ENCODE measurements at places on chromosomes 1 and 21.

DNA sequence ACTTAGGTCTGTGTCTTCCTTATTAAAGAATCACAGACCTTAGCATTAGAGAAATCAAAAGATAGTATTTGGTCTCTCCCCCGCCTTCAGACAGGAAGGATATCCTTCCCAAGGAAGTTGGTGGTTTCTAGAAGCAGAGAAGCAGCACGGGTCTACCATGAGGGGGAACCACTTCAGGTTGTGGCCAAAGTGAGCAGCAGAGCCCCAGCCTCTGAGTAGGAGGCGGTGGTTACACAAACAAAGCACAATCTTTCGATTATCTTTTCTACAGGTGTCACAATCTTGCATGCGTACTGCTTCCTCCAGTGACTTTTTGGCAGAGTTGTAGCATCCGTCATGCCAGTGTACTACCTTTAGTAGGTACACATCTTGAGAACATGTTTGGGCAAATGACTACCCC lies 8.8 kb downstream of the PGLYRP4 start:
- DNase-seq: no peak

DNA sequence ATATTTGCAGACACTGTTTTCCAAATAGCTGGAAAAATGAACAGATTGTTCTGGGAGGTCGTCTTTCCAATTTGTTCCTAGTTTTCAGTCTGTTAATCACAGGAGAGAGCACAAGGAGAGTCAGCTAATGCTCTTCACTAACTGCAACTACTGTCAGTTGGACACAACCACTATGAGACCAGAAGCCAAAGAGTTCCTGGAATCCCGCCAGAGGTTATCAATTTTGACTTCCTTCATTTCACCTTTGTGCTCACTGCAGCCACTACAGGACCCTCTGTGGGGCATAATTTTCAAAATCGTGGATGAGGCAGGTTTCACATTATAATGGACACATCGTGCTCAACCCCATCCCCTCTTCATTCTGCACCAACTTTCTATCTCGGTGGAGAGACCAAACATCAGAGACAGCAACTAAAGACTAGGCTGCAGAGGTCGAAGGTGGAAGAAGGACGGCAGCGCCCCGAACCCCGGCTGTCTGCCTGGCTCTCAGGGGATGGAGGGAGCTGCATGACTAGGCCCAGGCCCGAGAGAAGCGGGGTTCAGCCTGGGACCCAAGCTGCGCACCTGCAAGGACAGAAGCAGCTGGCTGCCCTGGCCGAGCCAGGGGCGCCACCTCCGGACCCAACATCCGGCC lies 602 bp downstream of the KIAA0319L start:
- no peak for DNase-seq

- DNase-seq: no peak
These were observed 6.9 kb downstream of the ERRFI1 start for GRCh38 chr1:8019229-8019620.

- no peak for DNase-seq
These were observed 6.4 kb downstream of the C1orf116 start for GRCh38 chr1:207026104-207026534.

DNA sequence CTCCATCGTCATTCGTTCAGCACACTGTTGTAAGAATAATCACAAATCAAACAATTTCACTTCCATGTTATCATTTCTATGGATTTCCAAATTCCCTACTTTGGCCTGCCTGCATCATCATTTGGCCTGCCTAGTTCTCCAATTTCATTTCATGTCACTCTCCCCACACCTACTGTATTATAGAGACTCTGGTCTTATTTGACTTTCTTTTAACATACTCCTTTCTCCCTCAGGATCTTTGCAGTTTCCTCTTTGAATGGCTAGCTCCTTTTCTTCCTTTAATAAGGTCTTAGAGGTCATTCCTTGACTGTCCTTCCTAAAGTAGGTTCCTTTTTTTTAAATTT lies 36.3 kb upstream of the PODN start:
- DNase-seq: no peak

- DNase-seq: peak; percentile 69
These were observed 3.9 kb upstream of the STIL start for GRCh38 chr1:47317841-47318240.

GRCh38 chr1:229098361-229098760 lies 172.6 kb upstream of the RAB4A start:
- DNase-seq: no peak

DNA sequence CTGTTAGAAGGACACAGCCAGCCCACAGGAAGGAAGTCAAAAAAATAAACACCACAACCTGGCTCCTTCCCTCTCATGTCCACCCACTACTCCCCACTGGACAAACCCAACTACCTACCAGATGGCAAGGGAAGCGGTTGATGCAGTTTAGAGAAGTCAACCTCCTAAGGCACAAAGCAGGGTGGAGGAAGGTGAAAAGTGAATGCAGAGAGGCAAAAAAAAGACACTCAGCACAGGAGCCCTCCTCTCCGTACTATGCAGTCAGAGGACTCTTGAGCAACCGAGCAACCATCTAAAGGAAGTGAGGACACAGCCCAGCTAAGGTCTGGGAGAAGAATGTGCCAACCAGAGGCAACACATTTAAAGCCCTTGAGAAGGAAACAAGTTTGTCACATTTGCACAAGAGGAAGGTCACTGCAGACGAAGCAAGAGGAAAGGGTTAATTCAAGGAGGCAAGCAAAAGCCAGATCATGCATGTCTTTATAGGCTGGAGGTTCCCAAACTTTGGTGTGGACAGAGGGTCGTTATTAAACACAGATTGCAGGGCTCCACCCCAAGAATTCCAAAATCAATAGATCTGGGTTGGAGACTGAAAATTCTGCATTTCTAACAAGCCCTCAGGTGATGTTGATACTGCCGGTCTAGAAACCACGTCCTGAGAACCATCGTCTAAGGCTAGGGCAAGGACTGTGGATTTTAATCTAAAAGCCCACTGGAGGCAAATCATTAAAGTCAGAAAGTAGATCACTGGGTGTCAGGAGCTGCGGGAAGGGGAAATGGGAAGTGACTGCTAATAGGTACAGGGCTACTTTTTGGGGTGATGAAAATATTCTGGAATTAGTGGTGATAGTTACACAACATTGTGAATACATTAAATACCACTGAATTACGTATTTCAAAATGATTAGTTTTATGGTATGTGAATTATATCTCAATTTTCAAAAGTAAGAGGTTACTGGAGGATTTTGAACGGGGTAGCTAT lies 19.7 kb downstream of the TP53BP2 start:
- no peak for DNase-seq

DNA sequence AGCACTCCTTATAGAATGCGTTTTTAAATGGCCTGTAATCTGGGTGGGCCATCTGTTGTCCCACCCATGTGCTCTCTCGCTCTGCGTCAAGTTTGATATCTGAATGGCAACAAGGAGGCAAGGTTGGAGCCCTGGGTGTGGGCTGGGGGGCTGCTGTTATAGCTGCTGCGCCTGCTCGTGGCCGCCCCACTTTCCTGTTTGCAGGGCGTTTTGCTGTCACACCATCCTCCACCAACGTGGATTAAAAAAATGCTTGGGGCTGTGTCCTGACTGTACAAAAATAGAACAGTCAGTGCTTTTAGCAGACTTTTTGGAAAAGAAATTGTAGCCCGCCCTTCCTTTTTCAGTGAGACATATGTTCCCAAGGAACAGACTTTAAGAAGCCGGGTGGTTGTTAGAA lies 25.4 kb downstream of the UMODL1 start:
- DNase-seq: no peak

GRCh38 chr1:100308777-100309176 lies 42.8 kb downstream of the RTCA start:
- no peak for DNase-seq

DNA sequence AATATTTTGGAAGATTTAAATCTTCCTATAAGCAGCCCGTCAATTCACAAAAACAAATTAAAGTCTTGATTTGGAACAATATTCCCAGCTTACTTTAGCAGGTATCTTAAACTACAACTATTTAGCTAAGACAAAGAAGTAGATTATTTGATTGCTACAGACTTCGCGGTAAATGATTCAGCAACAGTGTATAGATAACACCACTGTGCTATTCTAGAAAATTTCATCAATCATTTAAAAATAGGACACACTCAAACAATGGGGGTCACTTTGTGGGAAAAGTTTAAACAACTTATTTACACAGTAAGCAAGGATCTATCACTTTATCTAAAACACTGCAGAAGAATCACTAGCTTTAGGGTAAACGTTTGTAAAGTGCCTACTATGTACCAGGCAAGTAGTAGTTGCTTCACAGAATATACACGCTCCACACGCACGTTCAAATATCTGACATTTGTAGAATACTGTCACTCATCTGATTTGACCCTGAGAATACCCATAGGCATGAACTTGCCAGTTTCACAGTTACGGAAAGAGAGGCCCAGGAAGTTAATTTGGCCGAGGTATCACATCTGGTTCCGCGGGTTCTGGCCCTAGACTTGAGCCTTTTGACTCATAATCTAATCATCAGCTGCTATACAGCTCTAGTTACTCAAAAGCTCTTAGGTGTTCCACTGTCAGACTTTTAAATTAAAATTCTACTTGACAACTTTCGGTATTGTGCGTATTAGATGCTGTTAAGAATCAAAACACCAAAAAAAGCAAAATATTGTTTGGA lies 876 bp downstream of the DENND2C start:
- DNase-seq: no peak

GRCh38 chr1:212108981-212109380 lies 73.4 kb downstream of the DTL start:
- no peak for DNase-seq

DNA sequence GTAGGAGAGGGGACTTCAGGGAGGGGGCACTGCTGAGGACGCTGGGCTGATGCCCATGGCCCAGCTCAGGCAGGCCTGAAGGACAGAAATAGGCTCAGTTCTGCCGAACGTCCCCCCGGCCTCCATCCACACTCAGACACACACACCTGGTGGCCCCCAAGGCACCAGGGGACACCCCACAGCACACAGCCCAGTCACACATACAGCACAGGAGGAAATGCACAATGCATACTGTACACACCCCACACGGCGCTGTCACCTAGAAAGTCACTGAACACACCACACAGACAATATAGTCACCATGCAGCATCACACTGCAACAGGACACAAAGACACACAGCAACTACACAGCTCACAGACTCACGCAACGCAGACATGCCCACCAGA lies 562 bp downstream of the SYTL1 start:
- DNase-seq: no peak

GRCh38 chr1:65606426-65606825 lies 186.0 kb downstream of the LEPR start:
- DNase-seq: peak; percentile 32

- peak; percentile 63 for DNase-seq
These were observed 185.9 kb upstream of the EDN2 start for GRCh38 chr1:41670217-41670957.

DNA sequence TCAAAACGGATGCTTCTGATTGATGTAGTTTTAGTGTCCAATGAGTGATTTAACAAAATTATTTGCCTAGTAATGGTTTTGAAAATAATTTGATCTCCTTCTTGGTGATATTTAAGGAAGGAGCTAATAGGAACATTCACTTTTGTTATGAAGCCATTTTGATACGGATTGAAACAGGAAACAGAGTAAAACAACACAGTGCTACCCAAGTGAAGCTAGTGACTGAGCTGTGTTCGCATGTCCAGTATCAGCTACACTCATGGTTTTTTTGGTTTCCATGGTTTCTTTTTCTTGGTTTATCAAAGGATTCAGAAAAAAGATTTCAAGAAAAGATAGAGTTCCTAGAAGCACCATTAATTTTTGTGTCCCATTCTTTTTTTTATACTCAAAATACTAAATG lies 40.1 kb upstream of the PLEKHO1 start:
- DNase-seq: no peak

GRCh38 chr1:77948841-77949424 lies 29.9 kb downstream of the FUBP1 start:
- peak; percentile 31 for DNase-seq

DNA sequence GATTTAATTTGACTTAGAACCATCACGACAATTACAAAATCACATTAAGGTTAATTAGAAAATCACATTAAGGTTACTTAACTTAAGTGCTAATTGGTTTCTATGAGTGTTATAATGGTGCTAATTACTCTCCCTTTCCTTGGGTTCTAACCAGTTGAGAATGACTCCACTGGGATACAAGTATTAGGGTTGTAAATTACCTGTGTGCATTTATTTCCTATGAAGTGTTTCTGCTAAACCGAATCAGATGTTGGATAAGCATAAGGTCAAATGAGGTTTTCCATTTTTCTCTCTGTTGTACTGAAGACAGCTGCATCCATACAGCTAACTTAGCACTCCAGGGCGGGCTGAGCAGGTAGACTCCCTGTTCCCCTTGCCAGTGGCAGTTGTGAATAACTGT lies 610.3 kb upstream of the TMPRSS15 start:
- no peak for DNase-seq

DNA sequence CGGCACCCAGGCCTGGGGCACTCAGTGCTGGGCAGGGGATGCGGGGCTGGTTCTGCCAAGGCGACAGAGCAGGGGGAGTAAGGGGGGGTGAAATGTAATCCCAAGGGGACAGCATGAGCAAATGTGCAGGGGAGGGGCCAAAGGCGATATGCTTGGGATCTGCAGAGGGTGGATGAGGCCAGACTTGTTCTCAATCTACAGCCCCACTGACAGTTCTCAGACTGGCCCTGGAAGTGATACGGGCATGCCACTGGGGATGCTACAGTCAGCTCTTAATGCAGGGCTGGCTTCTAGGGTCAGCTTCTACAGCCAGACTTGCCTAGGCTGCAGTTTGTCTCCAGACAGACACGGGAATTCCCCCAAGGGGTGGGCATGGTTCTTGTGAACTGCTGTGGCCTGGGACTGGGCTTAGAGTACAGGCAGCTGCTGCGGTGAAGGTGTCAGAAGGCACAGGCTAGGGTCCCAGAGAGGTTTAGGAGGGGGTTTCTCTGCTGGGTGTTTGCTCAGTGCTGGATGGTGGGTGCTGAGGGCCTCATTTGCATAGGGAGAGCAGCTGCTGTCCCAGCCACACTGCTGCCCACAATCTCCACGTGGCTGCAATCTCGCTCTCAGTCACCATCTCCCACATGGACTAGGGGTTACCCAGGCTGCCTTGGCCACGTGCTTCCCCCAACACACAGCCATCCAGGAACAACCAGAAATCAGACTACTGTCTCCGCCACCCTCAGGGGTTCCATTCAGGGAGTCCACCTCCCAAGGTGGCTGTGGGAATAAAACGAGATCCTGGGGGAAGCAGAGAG lies 190.1 kb downstream of the HIVEP3 start:
- peak; percentile 19 for DNase-seq

- DNase-seq: no peak
These were observed 5.1 kb downstream of the IFI16 start for GRCh38 chr1:159014851-159015250.

DNA sequence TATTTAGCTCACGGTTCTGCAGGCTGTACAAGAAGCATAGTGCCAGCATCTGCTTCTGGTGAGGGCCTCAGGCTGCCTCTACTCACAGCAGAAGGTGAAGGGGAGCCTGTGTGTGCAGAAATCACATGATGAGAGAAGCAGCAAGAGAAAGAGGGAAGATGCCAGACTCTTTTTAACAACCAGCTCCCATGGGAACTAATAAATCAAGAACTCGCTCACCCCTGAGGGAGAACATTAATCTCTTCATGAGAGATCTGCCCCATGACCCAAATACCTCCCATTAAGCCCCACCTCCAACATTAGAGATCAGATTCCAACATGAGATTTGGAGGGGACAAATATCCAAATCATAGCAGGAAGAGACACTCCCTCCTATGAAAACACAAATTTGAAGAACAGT lies 74.1 kb downstream of the OLFML2B start:
- no peak for DNase-seq
